ENCODE measurements at places on chromosomes 1 and 21.

DNA sequence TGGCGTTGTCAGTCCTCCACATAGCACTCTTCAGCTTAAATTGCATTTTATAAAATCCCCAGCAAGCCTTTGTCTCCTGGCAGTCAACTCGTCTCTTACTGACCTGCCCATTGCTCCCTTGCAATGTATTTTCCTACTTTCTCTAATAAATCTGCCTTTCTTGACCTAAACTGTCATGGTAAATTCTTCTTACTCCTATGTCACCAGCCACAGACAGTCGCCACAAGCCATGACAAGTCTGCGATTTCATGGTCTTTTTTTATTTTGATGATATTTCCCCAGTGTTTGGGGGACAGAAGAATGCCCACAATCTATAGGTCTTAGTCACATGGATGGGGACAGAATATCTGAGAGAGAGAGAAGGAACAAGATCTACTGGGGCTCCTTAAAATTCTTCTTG, 8.4 kb downstream of the IFNAR2 start:
- no peak for DNase-seq

DNA sequence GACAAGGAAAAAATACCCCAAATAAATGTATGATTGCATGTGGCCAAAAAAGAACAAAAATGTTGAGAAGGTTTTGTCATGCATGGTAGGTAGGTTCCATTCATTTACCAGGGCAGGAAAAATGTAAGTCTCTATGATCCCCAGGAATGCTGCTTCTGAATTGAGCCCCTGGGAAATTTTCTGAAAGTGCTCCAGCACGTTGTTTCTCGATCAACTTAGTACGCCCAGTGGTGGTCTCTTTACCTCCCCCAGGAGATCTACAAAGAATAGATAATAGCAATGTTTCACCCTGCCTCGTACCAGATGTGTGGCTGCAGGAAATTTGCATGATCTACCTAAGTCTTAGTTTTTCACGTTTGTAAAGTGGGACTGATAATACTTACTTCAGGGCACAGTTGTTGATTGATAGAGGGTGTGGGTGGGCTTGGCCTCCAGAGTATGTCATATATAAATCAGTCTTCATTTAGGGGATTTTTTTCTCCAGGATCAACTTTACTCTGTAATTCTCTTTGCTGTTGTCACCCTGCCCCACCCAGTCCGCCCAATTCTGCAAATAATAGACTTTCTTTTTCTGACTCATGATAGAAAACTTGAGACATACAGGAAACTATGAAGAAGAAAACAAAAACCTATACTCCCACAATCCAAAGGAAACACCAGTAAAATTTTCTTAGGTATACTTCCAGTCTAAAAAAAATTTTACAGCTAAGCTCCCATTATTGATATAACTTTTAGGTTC, 462.0 kb upstream of the RUNX1 start:
- DNase-seq = no peak

GRCh38 chr21:38982096-38982495, 176.4 kb downstream of the ETS2 start:
- DNase-seq = no peak

- no peak for DNase-seq
Observed at GRCh38 chr1:34412598-34413370, 236.1 kb downstream of the C1orf94 start.

- no peak for DNase-seq
Observed at GRCh38 chr1:166378805-166379204, 212.0 kb upstream of the FAM78B start.

- no peak for DNase-seq
Observed at GRCh38 chr1:220420726-220421125, 107.2 kb upstream of the MARK1 start.

DNA sequence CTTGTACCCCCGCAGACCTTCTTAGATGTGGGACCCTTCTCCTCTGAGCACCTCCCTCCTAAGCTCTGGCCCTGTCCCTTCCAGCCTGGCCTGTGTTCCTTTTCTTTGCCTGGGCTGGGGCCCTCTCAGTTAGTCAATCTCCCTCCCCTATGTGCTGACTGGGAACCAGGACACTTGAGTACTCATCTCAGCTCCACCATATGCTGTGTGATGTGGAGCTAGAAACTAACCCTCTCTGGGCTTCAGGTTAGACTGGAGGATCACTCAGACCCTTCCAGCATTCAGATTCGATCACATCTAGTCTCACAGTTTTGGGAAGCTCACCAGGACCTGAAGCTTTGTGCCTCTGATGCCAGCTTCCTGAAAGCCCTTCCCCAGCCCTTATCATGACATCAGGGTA, 40.6 kb downstream of the TRIM62 start:
- no peak for DNase-seq

DNA sequence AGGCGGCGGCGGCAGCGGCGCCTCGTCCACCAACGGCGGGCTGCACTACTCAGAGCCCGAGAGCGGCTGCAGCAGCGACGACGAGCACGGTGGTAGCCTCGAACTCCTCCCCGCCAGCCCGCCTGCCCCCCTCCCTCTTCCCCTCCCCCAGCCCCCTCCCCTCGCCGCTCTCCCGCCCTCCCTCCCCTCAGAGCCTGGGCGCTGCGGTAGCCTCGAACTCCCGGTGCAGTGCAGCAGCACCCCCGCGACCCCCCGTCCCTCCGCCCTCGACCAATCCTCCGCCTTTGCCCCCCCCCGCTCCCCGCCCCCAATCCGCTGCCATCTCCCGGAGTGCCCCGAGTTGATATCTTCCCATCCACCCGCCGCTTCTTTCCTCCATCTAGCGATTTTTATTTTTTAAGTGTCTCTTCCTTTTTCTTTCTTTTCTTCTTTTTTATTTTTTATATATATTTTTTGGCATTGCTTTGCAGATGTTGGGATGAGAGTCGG, 516 bp downstream of the RCOR3 start:
- no peak for DNase-seq

DNA sequence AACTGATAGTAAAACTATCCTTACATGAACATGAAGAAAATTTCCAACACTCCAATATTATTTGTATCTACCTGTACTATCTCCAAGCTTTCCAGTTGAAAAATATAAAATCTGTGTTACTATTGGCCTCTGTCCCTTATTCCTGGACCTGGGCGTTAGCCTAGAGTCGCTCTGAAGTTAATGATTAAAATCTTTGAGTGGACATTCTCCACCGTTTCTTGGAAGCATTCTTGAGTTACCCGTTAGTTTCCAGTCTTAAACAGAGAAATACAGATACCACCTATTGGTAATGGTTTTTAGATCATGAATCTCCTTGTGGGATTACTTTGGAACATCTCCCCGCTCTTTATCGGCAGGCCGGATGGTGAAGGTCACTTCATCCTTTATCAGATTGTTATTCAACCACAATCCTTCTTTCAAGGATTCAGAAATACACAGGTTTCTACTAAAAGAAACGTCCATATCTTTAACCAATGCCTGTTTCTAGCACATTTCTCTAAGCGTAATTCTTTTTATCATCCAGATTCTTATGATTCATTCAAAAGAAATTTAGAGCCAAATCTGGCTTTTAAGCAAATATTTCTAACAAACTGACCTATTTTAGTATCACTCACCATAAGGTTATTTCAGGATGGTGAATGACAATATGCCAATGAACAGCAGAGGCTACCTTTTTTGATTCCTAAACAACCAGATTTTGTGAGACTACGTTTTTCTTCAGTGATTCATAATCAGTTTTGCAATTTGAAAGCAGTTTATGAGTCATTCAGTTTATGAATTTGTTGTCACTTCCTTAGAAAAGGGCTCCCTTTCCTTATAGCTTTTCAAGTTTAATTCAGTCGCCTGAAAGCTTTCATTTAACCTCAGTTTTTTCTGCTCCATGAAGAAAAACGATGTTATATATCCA, 70.2 kb upstream of the ERRFI1 start:
- DNase-seq = no peak

DNA sequence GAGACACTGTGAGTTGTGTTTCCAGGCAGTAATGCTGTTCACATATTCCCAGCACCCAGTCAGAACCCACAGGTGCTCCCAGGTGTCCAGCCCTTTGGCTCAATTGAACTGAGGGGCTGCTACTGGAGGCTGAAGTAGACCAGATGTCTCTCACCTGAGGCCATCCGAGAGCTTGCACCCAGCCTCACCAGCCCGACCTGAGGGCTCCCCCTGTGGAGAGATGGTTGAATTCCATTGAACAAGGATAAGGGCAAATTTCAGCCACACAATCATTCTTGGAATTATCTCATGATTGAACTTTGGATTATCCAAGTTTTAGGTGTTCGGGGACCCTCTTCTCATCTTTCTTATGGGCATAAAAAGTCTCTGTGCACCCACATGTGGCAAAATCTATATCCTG, 52.1 kb downstream of the OBSCN start:
- no peak for DNase-seq

DNA sequence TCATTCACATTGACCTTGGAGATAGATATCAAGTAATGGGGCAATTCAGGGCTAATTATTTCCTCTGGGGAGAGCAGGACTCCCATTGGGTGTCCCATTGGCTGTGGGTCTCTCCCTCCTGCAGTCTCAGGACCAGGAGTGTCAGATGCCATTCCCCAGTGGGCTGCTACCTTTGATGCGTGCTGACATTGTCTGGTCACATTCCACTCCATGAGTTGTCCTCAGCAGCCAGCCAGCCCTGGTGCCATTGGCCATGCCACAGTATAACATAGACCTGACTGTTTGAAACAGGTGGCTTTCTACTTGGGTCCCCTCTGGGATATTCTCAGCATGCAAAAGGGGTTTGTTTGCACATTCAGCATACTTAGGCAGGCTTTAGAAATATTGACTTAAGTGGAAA, 118.5 kb downstream of the MRPS6 start:
- DNase-seq = no peak

DNA sequence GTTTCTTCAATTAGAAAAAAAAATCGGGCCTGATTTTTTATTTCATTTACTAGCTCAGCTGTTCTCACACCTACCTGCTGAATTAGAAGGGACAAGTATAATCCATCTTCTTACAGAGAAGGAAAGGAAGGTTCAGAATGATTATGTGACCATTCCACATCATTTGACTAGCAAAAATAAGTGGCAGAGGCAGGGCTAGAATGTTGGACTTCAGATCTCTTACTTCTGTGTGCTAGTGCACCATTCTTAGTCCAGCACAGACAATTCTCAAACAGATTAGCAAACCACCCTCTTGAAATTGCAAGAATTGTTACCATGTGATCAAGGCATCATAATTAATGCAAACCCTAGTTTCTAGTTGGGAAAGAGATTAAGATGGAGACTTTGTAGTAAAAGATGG, 32.7 kb downstream of the CTH start:
- DNase-seq = no peak

- no peak for DNase-seq
Observed at GRCh38 chr1:96416701-96417444, 304.7 kb upstream of the PTBP2 start.
